ENCODE measurements at places on chromosomes 3 and 15.

DNA sequence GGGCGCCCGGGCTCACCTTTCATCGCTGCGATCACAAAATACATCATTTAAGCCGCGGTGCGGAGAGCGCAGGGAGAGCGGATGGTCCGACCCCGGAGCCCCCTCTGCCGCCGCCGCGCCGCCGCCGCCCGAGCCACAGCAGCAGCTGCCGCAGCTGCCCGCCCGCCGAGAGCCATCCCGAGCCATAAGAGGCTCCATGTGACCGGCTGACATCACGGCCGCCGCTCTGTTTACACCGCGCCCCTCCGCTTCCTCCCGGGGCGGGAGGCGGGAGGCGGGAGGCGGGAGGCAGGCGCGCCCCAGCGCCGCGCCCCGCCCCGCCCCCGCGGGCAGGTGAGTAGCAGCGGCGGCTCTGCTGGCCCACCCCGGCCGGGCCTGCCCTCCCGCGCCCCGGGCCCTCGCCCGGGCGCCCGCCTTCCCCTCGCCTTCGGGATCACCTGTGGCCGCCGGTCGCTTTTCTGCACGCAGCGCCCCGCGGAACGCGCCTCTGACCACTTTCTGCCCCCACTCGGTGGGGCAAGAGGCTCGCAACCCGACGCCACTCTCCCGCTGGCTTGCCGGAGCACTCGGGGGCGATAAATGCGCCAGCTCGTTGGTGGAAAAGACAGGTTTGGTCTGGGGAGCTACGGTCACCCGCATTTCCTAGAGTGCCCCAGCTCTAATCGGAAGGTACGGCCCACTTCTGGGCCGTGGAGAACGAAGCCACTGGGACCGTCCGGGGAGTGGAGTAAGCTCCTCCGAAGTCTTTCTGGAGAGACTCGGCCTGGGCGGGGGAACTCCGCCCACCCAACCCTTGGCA, 113.6 kb upstream of the ICE2 start:
- no peak for DNase-seq

- DNase-seq: no peak
Observed at GRCh38 chr3:82474711-82475110, 713.3 kb upstream of the GBE1 start.

GRCh38 chr3:6860149-6860953, 564 bp upstream of the GRM7 start:
- DNase-seq: no peak

GRCh38 chr3:45597581-45597980, 3.0 kb downstream of the LIMD1 start:
- no peak for DNase-seq

- no peak for DNase-seq
Observed at GRCh38 chr15:60800299-60801072, 321.5 kb upstream of the ICE2 start.

- DNase-seq: no peak
Observed at GRCh38 chr15:49103002-49103401, 52.4 kb downstream of the COPS2 start.

GRCh38 chr3:189490749-189491148, 140.4 kb upstream of the TP63 start:
- no peak for DNase-seq

- no peak for DNase-seq
Observed at GRCh38 chr15:99480016-99480810, 85.6 kb upstream of the MEF2A start.

DNA sequence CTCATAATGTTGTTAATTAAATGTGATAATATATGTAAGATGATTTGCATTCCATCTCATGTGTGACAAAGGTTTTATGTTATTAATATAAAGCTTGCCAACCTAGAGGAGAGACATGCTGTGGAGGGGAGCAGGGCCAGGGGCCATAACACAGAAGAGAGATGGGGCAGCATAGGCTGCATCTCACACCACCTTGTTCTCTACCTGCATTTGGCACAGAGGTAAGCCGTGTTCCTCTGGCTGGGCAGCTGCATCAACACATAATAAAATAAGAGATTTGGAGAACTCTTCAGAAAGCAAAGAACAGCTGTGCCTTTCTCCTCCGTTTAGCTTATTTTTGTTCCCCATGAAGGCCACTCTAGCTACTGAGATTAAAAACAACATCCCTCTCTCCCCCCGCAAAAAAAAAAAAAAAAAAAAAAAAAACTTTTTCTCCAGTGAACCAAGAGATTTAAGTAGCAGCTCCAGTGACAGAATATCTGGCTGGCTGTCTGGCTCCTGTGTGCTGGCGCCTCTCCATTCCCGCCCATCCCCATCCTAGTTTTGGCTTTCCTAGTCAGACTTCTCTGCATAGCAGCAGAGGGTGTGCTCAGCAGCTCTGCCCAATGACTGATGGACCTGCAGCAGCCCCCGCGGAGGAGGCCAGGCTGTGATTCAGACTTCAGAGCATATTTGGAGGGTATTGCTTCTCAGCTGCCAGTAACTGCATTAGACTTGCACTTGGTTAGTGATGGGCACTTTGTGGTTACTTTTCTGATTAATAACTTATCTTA, 52.2 kb upstream of the STXBP5L start:
- peak; percentile 29 for DNase-seq

DNA sequence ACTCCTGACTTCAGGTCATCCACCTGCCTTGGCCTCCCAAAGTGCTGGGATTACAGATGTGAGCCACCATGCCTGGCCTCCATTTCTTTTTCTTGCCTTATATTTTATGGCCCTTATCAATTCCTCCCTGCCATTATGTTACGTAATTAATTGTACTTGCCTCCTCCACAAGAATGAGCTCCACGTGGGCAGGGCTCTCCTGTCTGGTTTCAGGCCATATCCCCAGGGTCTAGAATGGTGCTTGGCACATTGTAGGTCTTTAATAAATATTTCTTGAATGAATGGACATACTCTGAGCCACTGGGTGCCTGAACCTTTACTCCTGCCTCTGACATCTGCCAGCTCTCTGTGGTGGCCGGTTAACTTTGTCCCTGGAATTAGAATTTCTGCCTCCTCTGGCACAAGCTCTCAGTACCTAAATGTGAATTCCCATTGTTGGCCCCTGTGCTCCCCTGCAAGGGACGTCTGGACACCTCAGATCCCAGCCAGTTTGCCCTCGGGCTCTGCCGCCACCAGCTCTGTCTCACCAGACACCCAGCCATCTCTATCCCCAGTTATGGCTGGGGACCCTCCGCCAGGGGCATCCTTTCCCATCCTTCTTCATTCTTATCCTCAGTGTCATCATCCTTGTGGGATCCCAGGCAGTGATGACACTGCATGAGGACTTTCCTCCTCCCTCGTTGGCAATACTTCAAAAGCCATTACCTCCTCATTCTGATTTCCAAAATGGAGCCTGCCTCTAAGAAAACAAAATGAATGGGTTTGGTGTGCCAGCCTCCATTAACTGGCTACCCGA, 165.6 kb upstream of the SMAD3 start:
- DNase-seq: no peak

DNA sequence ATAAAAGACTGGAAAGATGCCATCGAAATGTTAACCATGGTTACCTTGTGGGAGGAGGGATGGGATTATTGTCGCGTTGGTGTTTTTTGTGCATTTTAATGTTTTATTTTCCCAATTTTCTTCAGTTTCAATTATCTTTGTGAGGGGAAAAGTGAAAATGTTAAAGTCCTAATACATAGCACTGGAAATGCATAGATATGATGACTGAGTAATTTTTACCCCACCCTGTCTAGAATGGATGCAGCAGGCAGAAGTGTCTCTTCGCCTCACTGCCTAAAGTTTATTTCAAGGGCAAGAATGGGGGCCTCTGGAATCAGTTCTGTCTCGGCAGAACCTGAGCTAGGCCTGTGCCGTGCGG, 11.5 kb downstream of the FOXL2 start:
- no peak for DNase-seq

- DNase-seq: peak; percentile 8
Observed at GRCh38 chr15:63157891-63158431, 684 bp upstream of the RPS27L start.

- DNase-seq: no peak
Observed at GRCh38 chr3:194397757-194398312, 1.2 kb downstream of the GP5 start.

DNA sequence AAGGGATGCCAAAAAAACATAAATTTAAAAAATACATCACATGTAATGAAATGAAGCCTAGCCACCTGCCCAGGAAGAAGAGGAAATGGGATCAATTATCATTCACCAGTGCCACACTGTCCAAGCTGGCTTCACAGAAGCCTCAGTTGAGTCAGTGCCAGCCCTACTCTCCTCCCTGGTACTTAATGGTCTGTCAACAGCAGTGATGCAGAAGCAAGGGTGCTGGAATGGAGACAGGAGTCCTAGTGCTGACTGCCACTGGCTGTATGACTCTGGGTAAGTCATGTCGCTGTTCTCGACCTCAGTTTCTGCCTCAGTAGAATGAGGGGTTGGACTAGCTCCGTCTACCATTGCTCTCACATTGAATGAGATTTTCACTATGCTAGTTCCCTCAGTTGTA, 78.5 kb upstream of the LARS2 start:
- DNase-seq: no peak

GRCh38 chr3:191985691-191986090, 524.7 kb downstream of the PYDC2 start:
- no peak for DNase-seq

GRCh38 chr15:45812200-45812599, 177.4 kb downstream of the SQOR start:
- no peak for DNase-seq

DNA sequence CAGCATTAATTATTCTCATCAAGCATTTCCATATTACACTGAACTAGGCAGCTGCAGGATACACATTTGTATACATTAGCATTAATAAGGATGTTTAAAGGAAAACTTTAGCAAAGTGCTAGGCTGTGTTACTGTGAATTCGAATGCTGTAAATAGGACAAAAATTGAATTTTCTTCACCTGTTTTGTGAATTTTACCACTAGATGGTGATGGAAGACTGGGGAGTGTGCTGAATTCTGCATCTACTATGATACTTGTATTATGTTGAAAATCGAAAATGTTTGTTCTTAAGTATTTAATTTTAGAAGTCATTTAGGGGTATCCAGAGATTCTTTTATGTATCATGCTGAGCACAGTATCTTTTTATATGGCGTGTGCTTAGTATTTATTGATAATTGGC, 12.3 kb upstream of the P2RY14 start:
- no peak for DNase-seq

GRCh38 chr15:39181056-39181747, 399.7 kb upstream of the THBS1 start:
- DNase-seq: no peak

GRCh38 chr3:108293858-108294257, 2.5 kb upstream of the HHLA2 start:
- DNase-seq: no peak

GRCh38 chr15:99324082-99324620, 72.9 kb downstream of the LRRC28 start:
- no peak for DNase-seq

DNA sequence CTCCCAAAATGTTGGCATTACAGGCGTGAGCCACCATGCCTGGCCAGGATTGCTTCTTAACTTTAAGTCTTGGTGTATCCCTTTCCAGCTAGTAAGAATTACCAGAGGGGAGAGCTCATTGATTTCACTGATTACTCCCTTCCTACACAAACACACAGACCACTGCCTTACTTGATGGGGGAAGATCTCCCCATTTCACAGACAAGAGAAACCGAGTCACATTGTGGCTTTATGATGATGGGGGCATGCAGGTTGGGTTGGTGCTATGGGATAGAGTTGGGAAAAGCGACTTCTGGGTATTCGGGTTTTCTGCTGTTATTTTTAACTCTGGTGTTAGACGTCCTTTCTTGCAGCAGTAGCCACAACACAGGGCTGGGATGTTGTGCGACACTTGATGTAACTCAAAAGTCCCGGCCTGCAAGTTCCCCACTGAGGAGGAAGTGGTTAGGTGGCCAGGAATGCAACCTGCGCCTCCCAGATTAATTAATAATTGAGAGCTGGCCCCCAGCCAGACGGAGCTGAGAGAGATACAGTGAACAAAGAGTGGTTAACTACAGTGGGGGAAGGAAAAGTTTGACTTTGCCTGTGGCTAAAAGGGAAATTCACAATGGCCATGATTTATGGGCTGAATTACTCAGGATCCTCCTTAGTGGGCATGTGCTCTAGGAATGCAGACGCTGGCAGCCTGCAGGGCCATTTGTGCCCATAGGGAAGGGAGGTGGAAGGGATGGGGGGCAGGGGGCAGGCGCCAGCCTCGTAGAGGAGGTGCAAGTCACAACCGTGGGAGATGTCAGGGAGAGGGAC, 63.6 kb downstream of the SMAD6 start:
- DNase-seq: no peak

GRCh38 chr15:66959066-66959465, 106.3 kb upstream of the SMAD3 start:
- no peak for DNase-seq

DNA sequence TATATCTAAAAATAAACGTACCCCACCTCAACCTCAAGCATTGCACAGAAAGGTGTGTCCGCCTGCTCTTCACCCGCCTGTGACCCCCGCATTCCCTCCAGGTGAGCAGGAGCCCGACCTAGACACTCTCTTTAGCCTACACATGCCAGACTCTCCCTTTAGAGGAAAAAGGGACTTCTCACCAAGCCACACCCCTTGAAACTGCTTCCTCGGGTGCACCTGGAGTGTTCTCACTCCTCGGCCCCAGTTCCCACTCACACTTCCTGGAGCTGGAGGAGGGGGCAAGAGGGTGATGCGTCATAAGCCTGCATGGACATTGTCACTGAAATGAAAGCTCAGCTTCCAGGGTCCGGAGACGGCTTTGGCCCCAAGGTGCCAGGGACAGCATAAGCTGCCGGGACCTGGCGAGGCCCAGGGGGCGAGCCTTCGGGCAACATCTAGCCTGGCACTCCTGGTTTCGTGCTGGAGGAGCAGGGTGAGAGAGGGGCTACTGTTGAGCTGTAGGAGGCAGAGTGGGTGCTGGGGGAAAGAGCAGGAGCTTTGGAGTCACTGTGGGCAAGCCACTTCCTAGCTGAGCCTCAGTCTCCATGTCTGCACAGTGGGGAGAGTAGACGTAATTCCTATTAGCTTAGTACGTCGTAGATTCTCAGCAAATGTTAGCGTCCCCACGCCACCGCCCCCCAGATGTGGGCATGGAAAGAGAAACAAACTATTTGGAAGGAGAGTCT, 9.8 kb upstream of the MUC4 start:
- no peak for DNase-seq

GRCh38 chr3:192216067-192216466, 511.3 kb downstream of the FGF12 start:
- no peak for DNase-seq

DNA sequence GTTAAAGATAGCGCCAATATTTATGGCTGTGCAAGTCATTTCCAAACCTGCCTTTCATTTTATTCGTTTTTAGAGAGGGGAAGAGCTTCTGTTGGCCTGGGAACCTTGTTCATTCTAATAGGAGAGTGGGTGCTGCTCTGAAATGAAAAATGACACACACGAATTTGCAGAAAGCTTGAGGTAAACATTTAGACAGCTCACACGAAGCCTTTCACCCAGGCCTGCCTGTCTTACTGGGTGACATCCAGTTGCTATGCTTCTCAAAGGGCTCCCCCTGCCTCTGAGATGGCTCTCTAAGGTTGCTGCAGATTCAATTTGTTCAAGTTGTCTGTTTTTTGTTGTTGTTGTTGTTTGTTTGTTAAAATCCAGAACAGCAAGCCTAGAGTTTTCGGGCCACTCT, 18.2 kb downstream of the PEX5L start:
- no peak for DNase-seq
